WERI-Rb-1 (cell line): ENCODE measurements at places on chromosomes 7 and 10.

DNA sequence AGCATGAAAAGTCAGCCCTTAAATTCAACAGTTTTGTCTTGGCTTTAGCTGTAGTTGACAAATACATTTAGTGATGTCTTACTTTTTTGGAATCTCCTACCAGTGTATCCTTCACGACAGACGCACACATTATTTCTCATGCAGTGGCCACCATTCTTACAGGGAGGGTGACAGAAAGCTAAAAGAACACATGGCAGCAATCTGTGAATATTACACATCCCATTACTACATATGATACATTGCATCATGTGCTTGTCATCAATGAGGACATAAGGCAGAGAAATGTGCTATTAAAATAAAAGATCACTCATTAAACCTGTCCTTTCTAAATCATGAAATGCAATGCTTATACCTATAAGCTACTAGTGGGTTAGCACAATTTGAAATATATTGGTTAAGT lies 66.6 kb downstream of the VWDE start:
- DNase-seq, result no peak

DNA sequence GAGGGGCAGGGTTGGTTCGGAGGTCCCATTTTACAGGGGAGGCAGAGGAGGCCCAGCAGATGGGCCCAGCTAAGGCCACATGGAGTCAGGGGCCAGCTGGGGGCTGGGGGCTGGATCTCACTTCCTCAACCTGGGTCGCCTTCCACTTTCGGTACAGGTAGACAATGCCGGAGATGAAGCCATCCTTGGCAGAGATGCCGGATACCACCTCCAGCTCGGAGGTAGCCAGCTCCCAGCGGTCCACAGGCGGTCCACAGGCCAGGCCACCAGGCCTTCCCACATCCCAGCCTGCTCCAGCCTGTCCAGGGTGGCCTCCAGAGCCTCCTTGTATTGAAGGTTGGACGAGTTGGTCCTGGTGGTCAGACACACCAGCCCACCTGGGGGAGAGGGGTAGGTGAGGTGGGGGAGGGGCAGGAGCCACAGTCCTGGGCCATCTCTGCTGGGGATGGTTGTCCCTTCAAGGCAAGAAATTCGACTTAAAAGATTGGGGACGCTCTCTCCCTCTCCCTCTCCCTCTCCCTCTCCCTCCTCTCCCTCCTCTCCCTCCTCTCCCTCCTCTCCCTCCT lies 3.9 kb downstream of the CLDN4 start:
- no peak for DNase-seq

DNA sequence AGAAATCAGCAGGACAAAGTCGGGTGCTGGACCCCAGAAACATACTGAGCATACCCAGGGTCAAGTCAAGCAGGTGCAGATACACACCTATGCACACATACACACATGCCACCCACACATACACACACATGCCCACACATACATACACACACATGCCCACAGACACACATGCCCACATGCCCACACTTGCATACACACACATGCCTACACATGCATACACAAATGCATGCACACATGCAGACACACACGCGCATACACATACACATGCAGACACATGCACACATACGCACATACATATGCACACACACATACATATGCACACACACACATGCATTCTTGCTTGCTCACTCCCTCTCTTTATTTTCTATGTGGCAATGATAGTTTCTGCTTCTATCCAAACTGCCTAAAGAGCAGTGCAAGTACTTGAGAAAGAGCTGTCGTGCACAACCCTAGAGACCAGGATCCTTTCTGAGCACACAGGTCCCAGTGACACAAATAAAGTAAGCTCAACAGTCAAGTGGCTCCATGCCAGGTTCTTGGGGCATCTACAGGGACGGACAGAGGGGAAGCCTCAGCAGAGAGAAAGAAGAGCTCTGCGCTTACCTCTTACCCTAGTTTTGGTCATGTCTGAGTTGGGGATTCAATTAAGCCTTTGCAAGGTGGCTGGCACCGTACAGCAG lies 83.7 kb downstream of the EBF3 start:
- DNase-seq, result no peak

DNA sequence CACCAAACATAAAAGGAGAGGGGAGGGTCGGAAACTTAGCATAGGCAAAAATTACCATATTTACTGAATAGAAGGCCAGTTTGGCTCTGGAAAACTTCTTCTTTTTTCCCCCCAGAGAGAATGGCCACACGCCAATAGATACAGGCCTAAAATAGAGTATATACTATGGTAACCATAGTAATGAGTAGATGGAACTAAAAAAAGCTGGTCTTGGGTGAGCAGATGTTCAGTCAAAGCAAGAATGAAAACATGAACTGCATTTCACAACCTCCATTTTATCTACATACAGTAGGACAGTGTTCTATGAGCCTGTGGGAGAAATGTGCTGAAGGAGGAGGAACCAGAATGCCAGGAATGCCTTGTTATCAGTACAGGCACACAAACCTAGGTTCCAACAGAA lies 141.7 kb upstream of the SEMA3A start:
- DNase-seq, result no peak

- DNase-seq, result no peak
Measured at GRCh38 chr10:5904227-5904626, 14.2 kb downstream of the FBH1 start.

DNA sequence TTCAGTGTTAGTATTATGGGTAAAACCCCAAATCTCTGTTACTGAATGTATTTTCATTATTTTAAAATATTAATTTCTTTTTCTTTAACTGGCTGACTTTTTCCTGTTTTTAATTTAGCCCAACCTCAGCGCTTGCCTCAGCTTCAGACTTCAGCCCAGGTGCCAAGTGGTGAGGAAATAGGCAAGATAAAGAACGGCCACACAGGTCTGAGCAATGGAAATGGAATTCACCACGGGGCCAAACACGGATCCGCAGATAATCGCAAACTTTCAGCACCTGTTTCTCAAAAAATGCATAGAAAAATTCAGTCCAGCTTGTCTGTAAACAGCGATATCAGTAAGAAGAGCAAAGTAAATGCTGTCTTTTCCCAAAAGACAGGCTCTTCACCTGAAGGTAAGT lies 57.5 kb downstream of the MDFIC start:
- DNase-seq, result no peak

- DNase-seq, result no peak
Measured at GRCh38 chr7:129925416-129926002, 27.3 kb downstream of the UBE2H start.

GRCh38 chr7:69953136-69954067 lies 355.1 kb downstream of the AUTS2 start:
- DNase-seq, result peak; percentile 12

DNA sequence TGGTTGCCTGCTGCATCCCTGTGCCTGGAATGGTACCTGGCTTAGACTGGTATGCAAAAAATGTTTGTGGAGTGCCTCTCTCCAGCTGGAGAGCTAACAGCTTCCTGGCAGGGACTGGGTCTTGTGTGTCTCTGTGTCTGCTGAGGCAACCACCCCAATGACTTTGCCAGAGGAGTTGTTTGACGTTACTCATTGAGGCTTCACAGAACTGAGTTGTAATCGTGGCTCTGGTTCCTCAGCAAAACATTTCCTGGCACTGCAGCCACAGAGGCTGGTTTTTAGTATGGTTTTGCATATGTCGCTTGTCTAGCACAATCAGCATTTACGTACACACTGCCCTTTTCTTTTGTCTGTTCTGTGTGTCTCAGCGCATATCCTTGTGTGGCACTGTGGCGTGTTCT lies 7.5 kb downstream of the ZNF282 start:
- DNase-seq, result no peak

DNA sequence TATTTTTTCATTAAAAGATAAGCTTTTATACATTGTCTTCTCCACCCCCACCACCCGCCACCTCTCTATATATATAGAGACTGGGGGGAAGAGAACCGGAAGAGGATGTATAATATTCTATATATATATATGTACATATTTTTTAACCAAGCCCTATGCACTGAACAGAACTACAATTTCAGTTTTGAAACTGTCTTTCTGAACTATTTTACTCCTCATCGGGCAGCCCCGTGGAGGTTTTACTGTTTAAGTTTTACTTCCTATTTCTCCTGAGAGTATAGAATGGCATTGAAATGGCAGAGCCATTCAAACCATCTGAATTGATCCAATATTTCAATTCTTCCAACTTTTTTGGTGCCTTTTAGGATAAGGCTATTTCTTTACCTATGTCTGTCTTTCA lies 1047.1 kb downstream of the NRG3 start:
- no peak for DNase-seq

GRCh38 chr10:33334805-33335550 lies 511 bp upstream of the NRP1 start:
- peak; percentile 32 for DNase-seq

DNA sequence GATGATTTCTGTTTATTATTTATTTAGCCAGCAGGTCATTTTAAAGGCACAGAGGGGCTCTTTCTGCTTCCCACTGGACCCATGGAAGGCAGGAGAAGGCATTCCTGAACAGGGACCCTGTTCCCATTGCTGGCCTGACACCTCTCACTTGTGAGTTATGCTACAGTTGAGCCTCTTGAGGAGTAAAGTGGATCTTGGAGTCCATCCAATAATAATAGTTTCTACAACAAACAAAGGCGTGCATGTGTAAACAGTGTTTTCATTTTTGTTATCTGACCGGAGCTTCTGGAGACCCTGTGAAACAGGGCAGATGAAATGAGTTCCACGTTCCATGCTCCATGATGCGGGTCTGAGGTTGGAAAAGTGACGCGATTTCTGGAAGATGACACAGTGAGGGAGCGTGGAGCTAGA lies 127.3 kb upstream of the HABP2 start:
- DNase-seq, result no peak

GRCh38 chr7:143437578-143437977 lies 5.7 kb upstream of the TAS2R60 start:
- DNase-seq, result no peak

- no peak for DNase-seq
Measured at GRCh38 chr10:124653811-124654651, 90.1 kb downstream of the FAM53B start.

- no peak for DNase-seq
Measured at GRCh38 chr10:132166216-132166950, 20.4 kb upstream of the DPYSL4 start.

DNA sequence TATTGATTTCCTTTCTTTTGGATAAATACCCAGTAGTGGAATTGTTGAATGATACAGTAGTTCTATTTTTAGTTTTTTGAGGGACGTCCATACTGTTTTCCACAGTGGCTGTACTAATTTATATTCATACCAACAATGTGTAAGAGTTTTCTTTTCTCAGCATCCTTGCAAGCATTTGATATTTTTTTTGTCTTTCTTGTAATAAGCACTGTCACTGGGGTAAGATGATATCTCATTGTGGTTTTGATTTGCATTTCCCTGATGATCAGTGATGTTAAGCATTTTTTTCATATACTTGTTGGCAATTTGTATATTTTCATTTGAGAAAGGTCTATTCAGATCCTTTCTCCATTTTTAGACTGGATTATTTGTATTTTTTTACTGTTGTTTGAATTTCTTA lies 308.7 kb downstream of the PTEN start:
- no peak for DNase-seq

GRCh38 chr10:103763374-103764202 lies 91.8 kb downstream of the SH3PXD2A start:
- no peak for DNase-seq

- DNase-seq, result no peak
Measured at GRCh38 chr7:25830215-25830614, 321.8 kb upstream of the NFE2L3 start.

DNA sequence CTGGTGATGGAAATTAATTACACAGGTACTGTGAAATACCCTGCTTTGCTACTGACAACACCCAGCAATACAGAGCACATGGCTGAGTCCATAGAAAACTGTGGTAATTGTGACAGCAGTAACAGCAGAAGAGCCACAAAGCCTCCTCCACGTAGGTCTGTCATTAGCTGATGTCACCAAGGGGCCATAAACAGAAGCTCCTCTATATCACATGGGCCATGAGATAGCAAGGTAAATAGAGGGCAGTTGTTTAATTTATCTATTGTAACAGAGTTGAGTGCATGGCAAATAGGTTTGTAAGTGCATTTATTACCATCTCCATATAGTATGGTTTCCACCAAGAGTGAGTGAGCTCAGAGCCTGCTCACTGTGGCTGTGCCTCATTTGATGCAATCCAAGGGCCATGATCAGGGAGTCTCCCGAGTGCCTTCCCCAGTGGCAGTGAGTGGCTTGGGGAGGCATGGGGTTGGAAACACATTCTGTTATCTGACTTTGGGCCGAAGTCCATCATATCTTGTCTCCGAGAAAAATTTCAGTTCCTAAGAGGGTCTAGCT lies 281.2 kb downstream of the SKAP2 start:
- no peak for DNase-seq

DNA sequence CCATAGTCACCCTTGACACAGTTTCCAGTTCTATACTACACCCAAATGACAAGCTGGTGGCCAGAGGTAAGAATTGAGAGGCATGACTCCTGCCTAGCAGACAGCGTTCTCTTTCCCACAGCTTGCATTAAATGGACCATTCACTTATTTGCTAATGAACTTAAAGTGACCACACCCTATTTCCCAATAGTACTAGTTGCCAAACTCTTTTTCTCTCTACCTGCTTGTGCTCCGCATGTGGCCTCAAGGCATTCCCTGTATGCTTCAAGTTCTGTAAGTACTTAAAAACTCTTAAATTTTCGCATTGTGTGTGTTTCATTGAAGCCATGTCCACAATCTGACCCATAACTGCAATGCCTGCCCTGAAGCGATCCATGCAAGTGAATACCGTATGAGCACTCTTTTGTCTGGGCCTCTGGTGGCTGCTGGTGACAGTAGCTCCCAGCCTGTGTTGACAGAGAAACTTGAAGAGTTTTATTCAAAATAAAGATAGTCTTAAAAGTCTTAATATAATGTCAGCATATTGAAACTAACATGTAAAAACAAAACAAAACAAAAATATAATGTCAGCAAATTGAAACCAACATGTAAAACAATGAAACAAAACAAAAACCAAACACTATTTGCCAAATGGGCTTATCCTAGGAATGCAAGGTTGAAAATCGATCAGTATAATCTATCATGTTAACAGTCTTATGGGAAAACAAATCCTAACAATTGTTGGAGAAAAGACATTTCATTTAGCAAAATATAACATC lies 73.6 kb downstream of the CCSER2 start:
- DNase-seq, result no peak

GRCh38 chr10:35355971-35356724 lies 19.8 kb downstream of the CCNY start:
- DNase-seq, result no peak

DNA sequence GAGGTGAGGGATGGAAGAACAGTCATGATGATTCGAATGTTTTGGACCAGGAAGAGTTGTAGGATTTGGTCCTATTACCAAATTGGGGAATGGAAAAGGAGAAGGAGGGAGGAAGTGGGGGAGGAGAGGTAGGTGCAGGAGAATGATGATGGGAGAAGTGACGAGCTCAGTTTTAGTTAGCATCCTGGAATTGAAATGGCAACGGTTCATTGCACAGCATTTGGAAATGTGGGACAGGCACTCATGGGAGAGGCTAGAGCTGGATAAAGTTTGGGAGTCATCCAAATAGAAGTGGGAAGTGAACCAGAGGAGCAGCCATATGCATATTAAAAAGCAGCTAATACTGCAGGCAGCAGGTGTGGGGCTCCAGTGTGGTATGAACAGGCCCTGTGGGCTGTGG lies 253.6 kb downstream of the SORCS3 start:
- no peak for DNase-seq

GRCh38 chr10:108095932-108096925 lies 931.7 kb upstream of the SORCS1 start:
- no peak for DNase-seq
